ENCODE measurements at places on chromosomes 6 and 20.

GRCh38 chr20:676315-676937 is 824 bp upstream of the SCRT2 start:
- no peak for DNase-seq

GRCh38 chr20:61204206-61204605 is 47.9 kb upstream of the CDH4 start:
- DNase-seq: no peak

- DNase-seq: no peak
Observed at GRCh38 chr6:163984124-163984936, 569.8 kb downstream of the QKI start.

DNA sequence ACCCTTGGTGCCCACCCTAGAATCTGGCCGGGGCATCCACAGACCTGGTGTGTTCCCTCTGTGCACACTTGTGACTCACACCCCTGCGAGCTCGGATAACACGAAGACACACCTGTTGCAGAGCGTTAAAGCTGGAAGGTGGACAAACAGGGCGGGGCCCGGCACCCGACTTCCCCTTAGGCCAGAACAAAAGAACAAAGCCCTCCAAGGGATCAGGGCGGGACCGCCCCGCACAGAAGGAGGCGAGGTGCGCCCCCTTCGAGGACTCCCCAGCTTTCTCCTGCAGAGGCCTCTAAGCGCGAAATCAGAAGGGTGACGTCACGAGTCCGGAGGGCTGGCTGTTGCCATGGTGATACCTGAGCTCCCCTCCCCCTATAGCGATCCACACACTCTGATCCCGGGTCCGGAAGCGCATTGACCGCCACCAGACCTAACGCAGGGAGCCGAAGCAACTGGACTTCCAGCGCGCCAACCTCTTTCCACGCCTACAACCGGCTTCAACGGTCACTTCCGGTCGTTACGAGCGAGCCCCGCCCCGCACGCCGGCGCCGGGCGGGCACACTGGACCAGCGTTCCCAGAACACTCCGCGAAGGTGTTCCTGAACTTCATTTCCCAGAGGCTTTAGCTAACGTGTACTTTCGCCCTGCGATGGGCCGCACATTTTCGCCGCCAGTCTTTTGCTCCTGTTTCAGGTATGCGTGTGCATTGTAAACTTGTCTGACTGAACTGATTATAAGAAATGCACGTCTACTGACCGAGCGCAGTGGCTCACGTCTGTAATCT is at the start of gene ZNF184:
Gene ZNF184, minus strand, starts transcription at position 489 of the 784 bp plus-strand sequence. CDS start 811 bp downstream, outside the sequence.
- peak; percentile 92 for DNase-seq

DNA sequence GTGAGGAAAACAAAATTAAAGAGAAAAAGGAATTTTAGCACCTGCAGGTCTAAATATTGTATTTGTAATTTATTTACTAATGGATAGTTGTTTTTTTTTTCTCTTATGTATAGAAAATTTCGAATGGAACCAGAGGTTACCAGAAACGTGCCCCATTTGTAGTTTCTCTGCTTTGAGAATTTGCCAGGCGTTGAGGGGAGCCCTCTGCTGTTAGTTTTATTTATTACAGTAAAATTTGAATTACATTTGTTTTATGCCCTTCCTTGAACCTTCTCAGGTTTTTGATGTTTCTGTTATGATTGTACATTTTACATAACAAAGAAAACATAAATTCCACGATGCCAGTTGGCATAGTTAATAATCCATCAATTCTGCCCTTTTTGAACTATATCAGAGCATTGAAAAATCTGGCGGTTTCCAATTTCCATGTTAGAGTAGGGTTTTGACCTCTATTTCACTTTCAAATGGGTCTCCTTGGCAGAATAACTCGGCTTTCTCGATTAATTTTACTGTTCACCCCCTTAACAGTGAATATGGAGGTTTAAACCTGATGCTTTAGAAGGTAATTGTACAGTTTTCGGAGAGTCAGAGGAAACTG is 35.1 kb upstream of the RFPL4B start:
- DNase-seq: no peak

DNA sequence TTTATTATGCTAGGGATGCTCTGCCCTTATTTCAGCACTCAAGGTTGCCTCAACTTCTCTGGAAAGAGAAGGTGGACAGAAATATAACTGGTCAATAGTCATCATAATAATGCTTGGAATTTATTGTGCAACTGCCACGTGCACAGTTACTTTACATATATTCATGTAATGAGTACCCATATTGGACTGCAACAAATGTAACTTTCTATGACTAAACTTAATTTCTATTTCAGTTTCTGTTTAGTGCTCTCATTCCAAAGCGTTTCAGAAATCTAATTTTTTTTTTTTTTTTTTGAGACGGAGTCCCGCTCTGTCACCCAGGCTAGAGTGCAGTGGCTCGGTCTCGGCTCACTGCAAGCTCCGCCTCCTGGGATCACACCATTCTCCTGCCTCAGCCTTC is 28.3 kb upstream of the CD83 start:
- DNase-seq: no peak

DNA sequence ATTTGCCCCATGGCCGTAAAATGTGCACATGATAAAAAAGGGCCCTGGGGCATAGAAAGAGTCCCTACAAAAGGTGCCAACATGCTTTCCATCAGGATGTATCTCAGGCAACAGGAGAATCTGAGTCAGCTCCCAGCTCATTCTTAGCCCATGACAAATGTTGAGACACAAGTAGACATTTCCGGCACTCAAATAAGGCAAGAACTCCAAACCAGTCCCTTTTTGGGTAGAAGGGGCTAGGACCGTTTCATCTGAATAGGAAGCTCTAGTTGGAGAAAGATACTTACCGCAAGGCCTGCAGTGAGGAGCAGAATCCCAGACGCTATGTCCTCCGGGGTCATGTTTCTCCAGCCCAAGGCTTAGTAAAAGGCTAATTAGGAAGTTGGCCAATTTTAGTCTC is 261.0 kb upstream of the RIN2 start:
- DNase-seq: no peak

DNA sequence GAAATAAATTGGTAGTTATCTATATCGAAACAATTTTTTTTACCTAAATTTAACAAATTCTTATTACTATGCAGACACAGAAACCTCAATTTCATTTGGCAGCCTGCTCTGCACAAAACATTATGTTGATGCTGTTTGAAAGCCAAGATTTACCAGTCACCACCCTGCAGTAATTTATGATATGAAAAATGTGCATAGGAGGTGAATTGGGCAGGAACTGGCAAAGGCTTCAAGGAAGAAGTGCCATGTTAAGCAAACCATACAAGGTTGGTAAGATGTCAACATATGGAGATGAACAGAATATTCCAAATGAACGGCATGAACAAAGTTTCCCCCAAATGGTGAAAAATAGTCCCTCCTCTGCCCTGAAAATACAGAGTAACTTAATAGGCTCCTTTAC is 54.2 kb upstream of the TAB2 start:
- DNase-seq: no peak

GRCh38 chr6:138161338-138162110 is at the start of gene ARFGEF3:
TSS of gene ARFGEF3 (plus strand) at chr6:138161939. CDS start at chr6:138162087, 148 bp downstream.
- DNase-seq: no peak

DNA sequence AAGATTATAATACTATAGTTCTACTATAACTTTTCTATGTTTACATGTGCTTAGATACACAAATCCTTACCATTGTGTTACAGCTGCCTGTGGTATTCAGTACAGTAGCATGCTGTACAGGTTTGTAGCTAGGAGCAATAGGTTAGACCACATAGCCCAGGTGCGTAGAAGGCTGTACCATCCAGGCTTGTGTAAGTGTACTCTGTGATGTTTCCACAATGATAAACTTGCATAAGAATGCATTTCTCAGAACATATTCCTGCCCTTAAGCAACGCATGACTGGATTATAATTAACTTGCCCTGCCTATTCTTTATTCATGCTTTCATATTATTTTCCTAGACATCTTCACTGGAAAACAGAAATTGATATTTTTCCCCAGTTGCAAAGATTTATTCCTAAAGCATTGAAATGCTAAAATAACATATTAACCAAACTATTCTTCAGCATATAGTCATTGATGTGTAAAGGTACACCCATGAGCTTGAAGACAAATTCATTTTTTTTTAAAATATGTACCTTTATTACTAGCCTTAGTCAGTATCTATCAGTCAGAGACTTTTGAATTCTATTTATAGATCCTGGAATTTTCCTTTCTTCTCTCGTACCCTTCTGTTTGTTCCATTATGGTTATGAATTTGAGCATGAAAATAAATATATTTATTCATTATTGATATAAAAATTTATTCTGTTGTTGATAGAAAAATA is 7.2 kb upstream of the CTAGE9 start:
- DNase-seq: no peak

- no peak for DNase-seq
Observed at GRCh38 chr6:148086386-148086785, 256.3 kb upstream of the SASH1 start.

DNA sequence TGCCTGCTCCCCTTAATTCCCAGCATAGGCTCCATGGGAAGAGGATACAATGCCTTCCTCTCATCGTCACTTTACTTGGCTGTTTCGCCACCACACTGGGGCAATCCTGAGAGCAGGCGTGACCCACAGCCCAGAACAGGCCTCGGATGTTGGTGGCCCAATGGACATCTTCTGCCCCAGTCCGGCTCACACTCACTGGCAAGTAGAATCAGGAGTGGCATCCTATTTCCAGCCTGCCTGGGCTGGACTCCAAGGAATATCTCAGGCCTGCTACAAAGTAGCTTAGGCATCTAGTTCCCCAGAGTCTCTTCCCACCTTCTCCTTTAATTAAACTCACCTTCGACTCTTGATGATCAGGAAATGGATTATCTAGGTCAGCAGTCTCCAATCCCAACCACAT is 110.5 kb downstream of the LRFN2 start:
- no peak for DNase-seq

- DNase-seq: no peak
Observed at GRCh38 chr6:6319952-6320811, at the start of gene F13A1. TSS of gene F13A1 (minus strand) at chr6:6320662. CDS start at chr6:6318664, 1,998 bp downstream.

DNA sequence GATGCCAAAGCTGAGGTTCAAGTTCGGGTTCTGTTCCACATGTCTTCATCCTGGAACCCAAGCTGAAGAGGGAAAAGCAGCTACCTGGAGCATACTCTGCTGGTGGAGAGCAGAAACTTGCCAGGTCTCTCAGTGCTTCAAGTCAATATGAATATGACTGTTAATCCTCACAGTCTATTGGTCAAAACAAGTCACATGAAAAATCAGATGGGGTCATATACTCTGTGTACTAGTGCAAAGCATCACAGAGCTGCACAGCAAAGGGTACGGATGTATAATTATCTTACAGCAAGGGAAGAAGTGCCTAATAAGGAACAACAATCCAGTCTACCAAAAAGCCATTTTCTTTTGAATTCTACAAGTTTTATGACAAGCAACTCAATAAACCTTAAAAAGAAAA is 11.6 kb downstream of the NCOA7 start:
- DNase-seq: no peak

GRCh38 chr6:160967833-160968232 is 23.7 kb upstream of the MAP3K4 start:
- no peak for DNase-seq

DNA sequence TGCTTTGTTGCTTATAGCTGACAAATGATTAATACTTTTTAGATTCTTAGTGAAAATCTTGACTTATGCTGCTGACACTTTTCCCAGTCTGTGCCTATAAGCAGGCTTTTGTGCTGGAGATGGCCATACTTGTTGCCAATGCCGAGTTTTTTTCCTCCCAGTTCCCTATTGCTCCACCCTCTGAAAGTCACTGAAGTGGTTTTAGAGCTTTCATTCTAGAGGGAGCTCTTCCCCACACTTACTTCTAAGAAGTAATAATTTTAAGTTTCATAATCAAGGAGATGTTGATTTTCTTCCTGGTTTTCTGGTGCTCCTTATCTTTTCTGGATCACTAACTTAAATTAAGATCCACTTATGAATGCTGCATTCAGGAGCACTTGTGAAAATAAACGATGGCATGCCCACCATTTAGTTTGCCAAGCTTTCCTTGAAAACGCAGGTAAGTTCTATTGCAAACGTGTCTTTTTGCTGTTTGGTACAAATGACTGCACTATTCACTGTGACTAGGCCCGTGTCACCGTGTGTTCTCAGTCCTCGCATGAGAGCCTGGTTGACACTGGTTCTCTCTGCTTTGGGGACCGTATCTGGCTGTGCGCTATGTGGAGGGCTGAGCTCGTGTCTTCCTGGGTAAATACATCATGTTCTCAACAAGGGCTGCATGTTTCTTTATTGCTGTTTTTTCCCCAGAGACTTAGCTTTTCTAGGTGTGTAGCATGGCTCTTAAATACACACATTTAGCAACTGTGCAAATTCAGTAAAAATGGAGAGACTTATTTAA is 50.2 kb downstream of the GFRA4 start:
- DNase-seq: no peak

GRCh38 chr6:79574630-79575225 is 37.5 kb upstream of the LCA5 start:
- no peak for DNase-seq
